ENCODE measurements at places on chromosomes 7 and 10.

GRCh38 chr10:23203369-23204325 is 11.5 kb downstream of the PTF1A start:
- no peak for DNase-seq

GRCh38 chr10:131635564-131636015 is 265.2 kb upstream of the PPP2R2D start:
- no peak for DNase-seq

GRCh38 chr10:46002916-46003693 is 27.3 kb downstream of the NCOA4 start:
- no peak for DNase-seq

GRCh38 chr7:17269341-17270221 is 28.9 kb upstream of the AHR start:
- DNase-seq: no peak

GRCh38 chr7:28413011-28413410 is 693 bp downstream of the CREB5 start:
- DNase-seq: no peak

GRCh38 chr10:80485076-80485945 is 31.2 kb downstream of the TSPAN14 start:
- no peak for DNase-seq

- no peak for DNase-seq
Observed at GRCh38 chr7:78718212-78718611, 735.3 kb downstream of the MAGI2 start.

DNA sequence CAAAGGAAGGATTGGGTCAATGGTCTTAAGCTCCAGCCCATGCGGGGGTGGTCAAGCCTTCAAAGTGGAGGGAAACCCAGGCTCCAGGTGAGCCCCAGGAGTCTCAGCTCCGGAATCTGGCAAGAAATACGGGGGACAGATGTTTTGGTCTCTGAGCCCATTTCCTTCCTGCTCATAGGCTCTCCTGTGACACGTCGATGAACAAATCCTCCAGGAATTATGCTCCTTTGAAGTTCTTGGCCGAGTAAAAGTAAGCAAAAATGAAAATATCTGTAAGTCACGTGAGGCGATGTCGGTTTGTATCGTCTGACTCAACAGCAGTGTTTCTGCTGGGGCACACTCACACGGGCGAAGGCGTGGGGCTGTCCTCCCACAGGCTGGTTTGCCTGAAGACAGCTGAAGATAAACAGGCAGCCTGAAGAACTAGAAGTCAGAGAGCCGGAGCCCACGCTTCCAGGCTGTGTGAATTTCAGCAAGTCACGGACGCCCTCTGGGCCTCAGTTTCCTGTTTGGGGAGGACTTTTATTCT is 52.6 kb upstream of the SMNDC1 start:
- DNase-seq: no peak

GRCh38 chr10:84097787-84098353 is 41.4 kb upstream of the GHITM start:
- no peak for DNase-seq

DNA sequence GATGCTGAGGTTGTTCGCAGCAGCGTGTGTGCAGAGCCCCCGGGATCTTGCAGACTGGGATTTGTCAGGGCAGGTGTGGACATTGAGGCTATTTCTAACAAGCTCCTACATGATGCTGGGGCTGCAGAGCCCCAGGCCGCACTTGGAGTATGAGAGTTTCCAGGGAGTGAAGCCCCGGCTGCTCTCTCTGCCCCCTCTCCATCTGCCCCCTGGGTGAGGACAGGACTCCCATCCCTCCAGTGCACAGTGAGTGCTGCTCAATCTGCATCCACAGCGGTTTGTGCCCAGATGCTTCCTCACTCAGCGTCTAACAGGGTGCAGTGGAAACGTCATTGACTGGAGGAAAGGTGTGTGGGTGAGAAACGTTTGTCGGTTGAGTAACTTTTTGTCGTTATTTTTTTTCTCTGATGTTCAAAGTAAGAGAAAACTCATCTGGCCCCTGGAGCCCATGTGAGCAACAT is 25.3 kb downstream of the IL2RA start:
- no peak for DNase-seq

GRCh38 chr7:75856536-75856935 is 22.3 kb upstream of the RHBDD2 start:
- no peak for DNase-seq

- no peak for DNase-seq
Observed at GRCh38 chr7:157616426-157616825, 279.6 kb downstream of the DNAJB6 start.

DNA sequence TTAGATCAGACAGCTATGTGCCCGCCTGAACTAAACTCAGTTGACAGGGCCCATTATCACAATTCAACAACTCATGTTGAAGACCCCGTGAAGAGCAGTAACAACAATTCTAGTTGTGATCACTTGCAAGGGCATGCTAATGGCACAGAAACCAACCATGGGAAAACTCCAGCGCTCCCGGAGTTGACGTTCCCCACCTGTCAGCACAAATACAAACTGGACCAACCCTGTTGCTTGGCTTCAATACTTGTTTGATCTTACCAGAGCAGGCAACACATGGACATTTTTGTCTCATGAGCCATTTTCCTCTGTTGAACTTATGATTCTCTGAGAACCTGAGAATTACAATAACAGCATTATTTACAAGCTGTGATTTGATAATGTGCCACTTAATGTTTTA is 119.0 kb upstream of the LANCL2 start:
- no peak for DNase-seq

DNA sequence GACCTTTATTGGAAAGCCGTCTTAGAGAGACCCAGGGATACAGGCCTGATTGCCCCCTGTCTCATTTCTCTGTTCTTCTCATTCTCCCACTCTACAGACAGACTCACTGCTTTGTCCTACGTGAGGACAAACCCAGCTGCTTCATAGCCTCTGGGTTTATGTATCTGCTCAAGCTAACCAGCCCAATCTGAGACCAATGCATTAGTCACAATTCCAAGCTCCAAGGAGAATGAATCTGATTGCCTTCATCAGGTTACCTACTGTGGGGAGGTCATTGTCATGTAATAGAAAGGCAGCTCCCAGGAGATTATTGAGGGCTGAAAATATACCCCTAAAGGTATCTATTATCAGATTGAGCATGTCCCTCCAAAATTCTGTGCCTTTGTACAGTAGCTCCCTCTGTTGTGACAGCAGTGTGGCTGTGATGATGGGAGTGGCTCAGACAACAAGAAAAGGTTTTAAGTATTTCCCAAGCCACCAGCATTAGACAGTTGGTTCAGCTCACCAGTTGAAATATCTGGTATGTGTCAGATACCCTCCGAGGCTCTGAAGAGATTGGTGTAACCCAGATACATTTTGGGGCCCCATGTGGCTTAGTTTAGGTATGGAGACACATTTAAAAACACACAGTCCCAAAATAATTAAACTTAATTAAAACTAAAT is 123.1 kb upstream of the EEPD1 start:
- no peak for DNase-seq

- no peak for DNase-seq
Observed at GRCh38 chr10:49644035-49644646, 30.3 kb downstream of the CHAT start.

DNA sequence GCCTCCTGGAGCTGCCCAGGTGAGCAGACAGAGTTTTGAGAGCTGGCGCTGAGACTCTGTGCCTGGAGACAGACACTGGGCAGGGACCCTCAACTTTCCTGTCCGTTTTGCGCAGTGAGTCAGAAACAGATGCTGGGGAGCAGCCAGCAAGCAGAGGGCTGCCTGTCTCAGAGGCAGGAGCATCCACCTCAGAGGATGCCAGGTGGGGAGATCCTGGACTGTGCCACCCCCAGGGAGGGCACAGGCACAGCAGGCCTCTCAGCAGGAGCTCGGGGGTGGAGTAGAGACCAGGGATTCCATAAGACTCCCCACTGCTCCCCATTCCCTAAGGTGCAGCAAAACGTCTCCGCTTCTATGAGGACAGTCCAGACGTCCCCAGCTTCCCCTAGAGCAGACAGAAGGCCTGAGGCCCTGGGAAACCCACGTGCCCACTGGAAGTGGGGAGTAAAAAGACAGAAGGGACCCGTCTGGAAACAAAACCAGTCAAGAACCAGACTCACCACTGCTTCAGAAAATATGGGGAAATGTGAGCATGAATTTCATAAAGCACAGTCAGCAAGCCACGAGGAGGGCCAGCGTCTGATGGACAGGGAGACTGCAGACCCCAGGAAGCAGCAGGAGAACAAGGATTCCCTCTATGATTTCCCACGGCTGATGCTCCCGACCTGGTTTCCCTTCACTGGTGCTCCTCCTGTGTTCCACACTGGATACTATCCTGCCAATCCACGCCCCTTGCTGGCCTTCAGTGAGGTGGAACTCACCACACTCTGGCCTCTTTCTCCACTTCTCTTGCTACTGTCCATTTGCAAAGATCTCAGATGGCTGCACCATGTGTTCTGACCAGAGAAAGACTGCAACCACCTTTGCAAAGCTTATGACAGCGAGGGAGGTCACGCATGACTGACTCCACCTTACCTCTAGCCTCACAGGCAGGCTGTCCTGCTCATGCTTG is 151.3 kb upstream of the FAM20C start:
- no peak for DNase-seq

GRCh38 chr7:144001543-144001942 is 1.4 kb downstream of the OR6B1 start:
- DNase-seq: no peak

DNA sequence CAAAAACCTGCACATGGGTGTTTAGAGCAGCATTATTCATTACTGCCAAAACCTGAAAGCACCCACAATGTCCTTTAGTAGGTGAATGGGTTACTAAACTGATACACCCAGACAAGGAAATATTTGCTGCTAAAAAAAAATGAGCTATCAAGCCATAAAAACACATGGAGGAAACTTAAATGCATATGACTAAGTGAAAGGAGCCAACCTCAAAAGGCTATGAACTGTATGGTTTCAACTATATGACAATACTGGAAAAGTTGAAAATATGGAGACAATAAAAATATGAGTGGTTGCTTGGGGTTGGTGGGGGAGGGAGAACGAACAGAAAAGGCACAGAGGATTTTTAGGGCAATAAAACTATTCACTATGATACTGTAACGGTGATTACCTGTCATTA is 291.0 kb downstream of the TNS3 start:
- no peak for DNase-seq

All from cortex of kidney (tissue), 1 donor.